Cerebellum (tissue), 4 donors: ENCODE measurements at places on chromosomes 5 and 9.

DNA sequence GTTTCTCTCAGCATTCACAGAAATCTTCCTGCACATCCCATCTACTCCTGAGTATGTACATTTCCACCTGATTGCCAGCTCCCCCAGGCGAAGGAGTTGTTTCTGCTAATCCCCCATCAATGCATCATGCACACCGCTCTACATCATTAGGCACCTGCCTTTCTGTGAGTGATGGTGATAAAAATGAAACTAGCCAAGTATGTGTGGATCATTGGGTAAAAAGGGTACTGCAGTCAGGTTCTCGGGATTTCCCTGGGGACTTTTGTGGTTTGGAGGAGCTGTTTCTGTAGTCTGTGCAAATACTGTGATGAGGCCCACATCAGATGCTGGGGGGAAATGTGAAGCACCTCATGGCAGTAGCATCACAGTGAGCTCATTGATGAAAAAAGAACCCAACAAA, 30.4 kb downstream of the CAMK4 start:
- no peak for DNase-seq

GRCh38 chr9:133715295-133715865, 22.8 kb downstream of the SARDH start:
- no peak for DNase-seq

GRCh38 chr5:157100140-157100679, 8.6 kb downstream of the HAVCR2 start:
- DNase-seq: no peak

- no peak for DNase-seq
Measured at GRCh38 chr9:108254236-108254635, 601.5 kb downstream of the ACTL7B start.

DNA sequence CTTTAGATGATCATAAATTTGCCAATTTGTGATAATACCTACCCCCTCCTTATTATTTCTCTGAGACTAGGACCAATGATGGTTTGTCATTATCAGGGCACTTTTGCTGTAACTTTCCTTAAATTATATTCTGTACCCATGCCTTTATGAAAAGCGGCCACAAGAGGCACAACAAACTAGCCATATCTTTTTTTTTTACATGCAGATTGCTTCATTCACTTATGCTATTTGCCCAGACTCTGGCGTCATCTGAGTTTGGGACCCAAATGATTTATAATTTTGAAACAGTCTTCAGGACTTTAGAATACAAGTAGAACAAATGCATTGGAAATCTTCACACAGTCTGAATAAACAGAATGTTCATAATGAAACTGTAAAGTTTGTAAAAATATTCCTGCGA, 408.1 kb downstream of the MAT2B start:
- no peak for DNase-seq

DNA sequence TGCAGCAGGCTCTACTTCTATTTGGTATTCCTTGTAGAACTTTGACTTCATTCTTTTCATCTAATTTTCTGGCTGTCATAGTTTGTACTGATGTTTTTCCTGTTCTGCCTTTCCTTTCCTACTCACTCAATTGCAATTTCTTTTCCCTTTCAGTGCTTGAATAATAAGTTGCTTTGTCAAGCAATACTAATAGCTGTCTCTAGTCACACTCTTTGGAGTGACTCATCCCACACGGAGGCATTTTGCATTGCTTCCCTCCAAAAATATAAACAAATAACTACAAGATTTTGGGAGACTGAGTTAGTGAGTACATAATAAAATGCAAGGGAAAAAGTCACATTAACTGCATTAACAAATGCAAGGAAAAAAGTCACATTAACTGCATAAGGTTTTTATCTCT, 465.9 kb downstream of the CDH9 start:
- no peak for DNase-seq

- DNase-seq: no peak
Measured at GRCh38 chr5:9456435-9457042, 89.3 kb downstream of the SEMA5A start.

DNA sequence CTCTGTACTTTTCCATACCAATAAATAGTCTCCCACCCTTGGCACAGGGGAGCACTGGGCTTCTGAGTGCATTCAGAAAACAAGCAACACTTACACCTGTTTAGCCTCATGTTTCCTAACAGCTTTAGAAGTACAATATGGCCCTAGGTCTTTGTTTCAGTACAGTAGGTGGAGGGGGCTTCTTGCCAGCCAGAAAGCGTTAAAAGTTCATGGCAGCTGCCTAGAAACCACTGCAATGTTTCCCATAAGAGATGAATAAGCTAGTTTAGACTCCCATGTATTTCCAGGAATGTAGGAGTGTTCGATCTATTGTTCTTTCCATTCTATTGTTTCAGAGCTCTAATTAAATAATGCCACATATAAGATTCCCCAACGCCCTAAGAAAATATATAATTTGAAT, 444.8 kb downstream of the ARHGEF28 start:
- DNase-seq: no peak

DNA sequence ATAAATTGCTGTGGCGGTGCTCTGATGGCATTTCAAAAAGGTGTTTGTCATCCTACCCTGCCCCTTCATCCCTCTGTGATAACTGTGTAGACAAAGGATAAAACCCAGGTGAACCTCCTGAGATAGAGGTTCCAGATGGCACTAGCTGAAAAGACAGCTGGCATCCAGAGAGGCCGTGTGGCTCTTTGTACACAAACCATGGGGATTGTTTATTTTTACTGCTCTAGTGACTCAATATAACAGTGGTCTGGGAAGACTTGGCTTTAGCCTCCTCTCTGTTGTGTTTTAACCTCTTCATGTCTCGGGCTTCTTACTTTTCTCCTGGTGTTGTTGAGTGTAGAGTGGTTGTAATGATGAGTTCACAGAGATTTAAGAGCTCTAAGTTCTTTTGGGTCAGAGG, 48.8 kb downstream of the SH3GL2 start:
- peak; percentile 75 for DNase-seq

- no peak for DNase-seq
Measured at GRCh38 chr9:81737871-81738507, 48.6 kb upstream of the TLE1 start.
